Kidney (tissue), 22 donors: ENCODE measurements at places on chromosomes 13 and 19. TPM values are rescaled to one million over a fixed set of nuclear protein-coding genes. Genes with fewer than 3 reads are reported as not detected.

GRCh38 chr13:51659276-51660127 lies 75.2 kb downstream of the WDFY2 start:
- H3K27me3 ChIP-seq: no peaks in the 10 kb centered on the region
- H3K27ac ChIP-seq: no peak overlapping the region
- no peak overlapping the region for H3K4me3 ChIP-seq
- no peaks in the 10 kb centered on the region for H3K36me3 ChIP-seq

GRCh38 chr13:41847216-41847615 lies 113.7 kb downstream of the VWA8 start:
- no peak overlapping the region for H3K4me3 ChIP-seq
- no peaks in the 10 kb centered on the region for H3K4me1 ChIP-seq
- no peaks in the 10 kb centered on the region for H3K36me3 ChIP-seq
- no peak for DNase-seq
- H3K27ac ChIP-seq: no peak overlapping the region
- H3K27me3 ChIP-seq: no peaks in the 10 kb centered on the region

DNA sequence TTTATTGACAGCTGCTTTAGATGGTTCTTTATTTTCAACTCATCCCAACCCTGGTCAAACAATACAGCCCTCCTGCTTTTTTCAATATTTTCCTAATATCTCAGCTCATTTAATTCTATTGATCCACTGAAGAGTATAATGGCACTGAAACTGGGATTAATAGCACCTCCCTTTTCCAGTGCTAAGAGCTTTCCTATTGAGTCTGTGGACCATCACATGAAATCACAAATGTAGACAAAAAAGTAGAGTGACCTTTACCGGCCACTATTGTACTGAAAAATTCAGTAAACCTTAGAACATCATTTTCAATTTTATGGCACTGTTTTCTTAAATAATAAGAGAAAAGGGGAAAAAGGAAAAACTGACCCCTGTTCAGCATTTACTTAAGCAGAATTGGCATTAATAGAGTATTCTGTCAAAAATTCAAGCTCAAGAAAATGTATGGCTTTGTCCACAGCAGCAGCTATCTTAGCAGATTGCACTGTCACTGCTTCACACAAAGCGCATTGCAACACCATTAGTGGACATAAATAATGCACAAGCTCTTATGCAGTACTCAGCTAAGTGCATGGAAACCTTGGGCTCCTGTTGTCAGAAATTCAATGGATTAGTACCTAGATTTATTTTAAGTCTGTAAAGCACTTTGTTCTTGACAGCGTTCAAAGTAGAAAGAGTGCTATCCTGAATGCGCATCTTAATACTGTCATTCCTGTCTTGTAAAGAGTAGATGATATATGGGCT lies 851.0 kb upstream of the KLHL1 start:
- no peaks in the 10 kb centered on the region for H3K27me3 ChIP-seq
- H3K4me1 ChIP-seq: no peaks in the 10 kb centered on the region
- no peak for DNase-seq
- no peak overlapping the region for H3K4me3 ChIP-seq

GRCh38 chr19:1512671-1513498 lies at the start of gene ADAMTSL5:
TSS of gene ADAMTSL5 (minus strand) at chr19:1513019. CDS start at chr19:1510943, 2,076 bp downstream.
- H3K27ac ChIP-seq: no peak within 1 kb of the TSS
- no peaks in the 10 kb centered on the region for H3K36me3 ChIP-seq
- H3K4me3 ChIP-seq: no peak within 1 kb of the TSS
- H3K27me3 ChIP-seq: peaks cover 2% of the 10 kb centered on the region
- H3K4me1 ChIP-seq: peaks cover 2% of the 10 kb centered on the region

DNA sequence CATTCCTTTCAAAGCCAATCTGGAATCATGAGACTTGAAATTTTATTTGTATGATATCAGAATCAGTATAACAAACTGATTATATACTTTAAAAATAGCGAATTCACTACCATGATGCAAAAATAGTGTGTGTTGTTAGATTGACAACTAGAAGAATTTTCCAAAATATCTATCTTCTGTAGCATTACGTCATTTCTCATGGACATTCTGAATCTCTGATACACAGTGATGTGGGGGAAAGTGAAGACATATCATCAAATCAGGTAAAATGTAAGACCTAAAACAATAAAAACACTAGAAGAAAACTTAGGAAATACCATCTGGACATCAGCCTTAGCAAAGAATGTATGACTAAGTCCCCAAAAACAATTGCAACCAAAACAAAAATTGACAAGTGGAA lies 1292.0 kb upstream of the PCDH9 start:
- no peak for DNase-seq
- no peaks in the 10 kb centered on the region for H3K36me3 ChIP-seq
- no peaks in the 10 kb centered on the region for H3K4me1 ChIP-seq
- no peak overlapping the region for H3K27ac ChIP-seq

DNA sequence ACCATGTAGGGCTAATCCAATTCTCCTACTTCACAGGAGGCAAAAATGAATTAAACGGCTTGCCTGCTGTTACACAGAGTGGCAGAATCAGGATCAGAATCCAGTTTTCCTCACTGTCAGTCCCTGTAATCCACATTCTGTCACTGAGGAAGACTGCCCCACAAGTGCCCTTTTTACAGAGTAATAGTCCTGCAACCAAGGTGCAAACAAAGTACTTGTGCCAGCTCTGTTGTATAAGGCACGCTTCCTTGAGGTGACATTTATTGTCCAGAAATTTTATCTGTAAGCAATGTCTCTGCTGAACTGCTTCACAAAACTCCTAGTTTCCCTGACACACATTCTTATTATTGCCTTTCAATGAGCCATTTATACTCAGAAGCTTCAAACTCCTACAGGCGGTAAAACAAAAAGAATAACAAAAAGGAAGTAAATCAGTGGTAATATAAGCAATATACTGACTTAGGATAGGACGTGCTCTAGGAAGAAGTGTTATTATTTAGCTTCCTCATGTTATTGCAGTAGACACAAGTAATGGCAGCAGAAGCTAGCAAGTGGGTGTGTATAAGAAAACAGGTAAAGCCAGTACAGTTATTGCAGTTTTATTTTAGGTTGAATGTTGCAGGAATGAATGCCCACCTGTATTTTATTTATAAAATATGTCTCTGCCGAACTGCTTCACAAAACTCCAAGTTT lies 28.8 kb downstream of the SPRY2 start:
- no peak overlapping the region for H3K27ac ChIP-seq
- H3K36me3 ChIP-seq: no peaks in the 10 kb centered on the region
- H3K27me3 ChIP-seq: no peaks in the 10 kb centered on the region
- H3K4me3 ChIP-seq: no peak overlapping the region
- no peaks in the 10 kb centered on the region for H3K4me1 ChIP-seq
- DNase-seq: no peak

- H3K27me3 ChIP-seq: no peaks in the 10 kb centered on the region
- H3K27ac ChIP-seq: no peak overlapping the region
- no peak overlapping the region for H3K4me3 ChIP-seq
- no peaks in the 10 kb centered on the region for H3K36me3 ChIP-seq
- no peak for DNase-seq
- H3K4me1 ChIP-seq: peaks cover 4% of the 10 kb centered on the region
Measured at GRCh38 chr13:40389081-40389641, 277.3 kb downstream of the FOXO1 start.

DNA sequence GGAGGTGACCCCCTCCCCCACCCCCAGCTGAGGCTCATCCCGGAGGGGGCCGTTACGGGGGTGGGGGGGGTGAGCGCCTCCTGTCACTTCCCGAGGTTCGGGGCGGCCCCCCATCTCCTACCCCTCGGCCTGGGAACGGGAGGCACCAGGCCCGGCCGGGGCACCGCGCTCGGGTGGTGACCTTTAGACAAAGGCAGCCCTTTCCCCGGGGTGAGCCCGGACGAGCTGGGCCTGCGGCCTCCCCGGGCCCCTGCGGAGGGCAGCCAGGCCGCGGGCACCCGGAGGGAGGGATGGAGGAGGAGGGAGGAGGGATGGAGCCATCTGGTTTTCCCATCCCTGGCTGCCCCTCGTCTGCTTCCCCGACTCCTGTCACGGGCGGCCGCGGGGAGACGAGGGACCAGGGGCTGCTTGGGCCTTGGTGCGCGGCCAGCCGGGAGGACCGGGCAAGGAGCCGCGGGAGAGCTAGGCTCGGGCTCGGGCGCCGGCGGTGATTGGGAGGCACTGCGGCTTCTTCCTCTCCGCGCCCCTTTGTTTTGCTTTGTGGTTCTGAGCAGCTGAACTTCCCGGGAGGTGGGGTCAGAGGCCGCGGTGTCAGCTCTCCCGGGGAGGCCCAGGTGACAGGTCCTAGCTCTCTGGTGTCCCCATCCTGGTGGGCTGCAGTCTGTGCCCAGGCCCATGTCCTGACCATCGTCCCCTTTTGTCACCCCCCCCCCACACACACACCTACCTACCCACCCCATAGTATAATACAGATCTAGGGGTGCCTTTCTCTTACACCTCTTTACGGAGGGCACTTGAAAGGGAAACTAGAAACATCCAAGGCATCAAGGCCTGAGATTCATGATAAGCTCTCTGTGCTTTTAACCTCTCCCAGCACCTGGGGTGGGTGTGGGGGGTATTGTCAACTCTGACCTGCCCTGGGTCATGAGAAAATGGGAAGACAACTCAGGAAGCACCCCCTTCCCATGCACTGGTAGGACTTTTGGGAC lies 1.3 kb downstream of the BICRA start:
- no peaks in the 10 kb centered on the region for H3K36me3 ChIP-seq
- peak overlapping the region; percentile 20 for H3K4me3 ChIP-seq
- H3K27ac ChIP-seq: peak overlapping the region; percentile 86

DNA sequence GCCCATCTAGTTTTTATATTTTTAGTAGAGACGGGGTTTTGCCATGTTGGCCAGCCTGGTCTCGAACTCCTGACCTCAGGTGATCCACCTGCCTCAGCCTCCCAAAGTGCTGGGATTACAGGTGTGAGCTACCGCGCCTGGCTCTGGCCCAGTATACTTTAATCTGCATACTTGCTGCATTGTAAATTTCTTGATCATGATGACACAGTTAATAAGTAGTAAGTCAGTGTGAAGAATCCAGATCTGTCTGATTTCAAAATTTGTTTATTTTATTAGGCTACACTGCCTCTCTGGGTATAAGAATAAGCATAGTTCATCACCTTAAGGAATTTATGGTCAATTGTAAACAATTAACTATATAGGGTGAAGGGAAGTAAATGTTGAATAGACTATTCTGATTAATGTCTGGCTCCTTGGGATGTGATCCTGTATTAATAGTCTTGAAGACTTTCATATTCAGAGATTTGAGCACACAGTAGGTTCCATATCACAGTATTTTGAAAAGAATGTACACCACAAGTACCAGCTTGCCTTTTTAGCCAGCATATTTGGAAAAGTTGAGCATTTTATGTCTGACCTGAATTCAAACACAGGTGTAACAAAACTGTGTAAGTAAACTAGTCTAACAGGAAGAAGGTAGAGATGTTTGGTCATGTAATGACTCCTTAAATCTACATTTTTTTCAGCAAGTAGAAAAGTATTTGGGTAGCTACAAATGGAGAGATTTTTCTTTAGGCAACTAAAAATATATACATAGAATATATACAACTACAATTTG lies 7.4 kb downstream of the ARHGAP35 start:
- no peaks in the 10 kb centered on the region for H3K36me3 ChIP-seq
- peaks cover 20% of the 10 kb centered on the region for H3K4me1 ChIP-seq
- no peaks in the 10 kb centered on the region for H3K27me3 ChIP-seq
- H3K27ac ChIP-seq: no peak overlapping the region

GRCh38 chr19:35314858-35315470 lies 14.0 kb upstream of the CD22 start:
- no peak overlapping the region for H3K27ac ChIP-seq
- H3K36me3 ChIP-seq: no peaks in the 10 kb centered on the region
- DNase-seq: no peak
- no peaks in the 10 kb centered on the region for H3K27me3 ChIP-seq
- H3K4me1 ChIP-seq: no peaks in the 10 kb centered on the region

- no peak for DNase-seq
- no peak overlapping the region for H3K4me3 ChIP-seq
- peak overlapping the region; percentile 83 for H3K27ac ChIP-seq
- H3K36me3 ChIP-seq: peaks cover 7% of the 10 kb centered on the region
- no peaks in the 10 kb centered on the region for H3K27me3 ChIP-seq
Measured at GRCh38 chr19:18274781-18275356, 617 bp upstream of the IQCN start.

DNA sequence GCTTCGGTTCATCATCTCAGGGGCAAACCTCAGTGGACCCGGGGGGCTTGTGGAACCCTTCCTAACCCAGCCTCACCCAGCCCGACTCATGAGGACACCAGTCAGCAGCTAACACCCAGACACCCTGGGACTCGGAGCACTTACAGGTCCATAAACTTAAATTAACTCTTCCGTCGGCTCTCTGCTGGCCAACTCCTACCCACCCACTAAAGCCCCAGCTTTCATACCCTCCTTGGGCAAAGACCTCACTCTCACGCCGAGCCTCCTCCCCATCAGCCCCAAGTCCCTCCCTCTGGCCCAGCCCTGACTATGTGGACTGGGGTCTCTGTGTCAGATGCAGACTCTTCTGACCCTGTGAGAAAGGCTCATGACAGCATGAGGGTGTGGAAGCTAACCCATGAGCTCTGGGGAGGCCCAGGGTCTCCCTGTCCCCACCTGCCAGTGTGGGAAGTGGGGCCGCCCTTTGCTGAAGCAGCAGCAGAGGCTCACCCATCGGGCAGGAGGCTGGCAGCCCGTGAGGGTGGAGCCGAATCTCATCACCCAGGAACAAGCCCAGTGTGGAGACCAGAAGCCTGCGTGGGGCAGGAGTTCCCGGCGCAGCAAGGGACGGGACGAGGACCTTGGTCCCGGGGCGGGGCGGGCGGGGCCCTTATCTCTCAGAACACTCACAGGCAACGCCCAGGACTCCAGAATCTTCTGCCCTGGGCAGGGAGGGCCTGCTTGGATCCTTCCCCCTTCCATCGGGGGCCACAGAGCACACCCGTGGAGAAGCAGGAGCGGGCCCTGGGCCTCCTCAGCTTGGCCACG lies 19.8 kb downstream of the TCF3 start:
- no peak overlapping the region for H3K27ac ChIP-seq
- no peaks in the 10 kb centered on the region for H3K27me3 ChIP-seq
- no peak overlapping the region for H3K4me3 ChIP-seq
- no peaks in the 10 kb centered on the region for H3K4me1 ChIP-seq

DNA sequence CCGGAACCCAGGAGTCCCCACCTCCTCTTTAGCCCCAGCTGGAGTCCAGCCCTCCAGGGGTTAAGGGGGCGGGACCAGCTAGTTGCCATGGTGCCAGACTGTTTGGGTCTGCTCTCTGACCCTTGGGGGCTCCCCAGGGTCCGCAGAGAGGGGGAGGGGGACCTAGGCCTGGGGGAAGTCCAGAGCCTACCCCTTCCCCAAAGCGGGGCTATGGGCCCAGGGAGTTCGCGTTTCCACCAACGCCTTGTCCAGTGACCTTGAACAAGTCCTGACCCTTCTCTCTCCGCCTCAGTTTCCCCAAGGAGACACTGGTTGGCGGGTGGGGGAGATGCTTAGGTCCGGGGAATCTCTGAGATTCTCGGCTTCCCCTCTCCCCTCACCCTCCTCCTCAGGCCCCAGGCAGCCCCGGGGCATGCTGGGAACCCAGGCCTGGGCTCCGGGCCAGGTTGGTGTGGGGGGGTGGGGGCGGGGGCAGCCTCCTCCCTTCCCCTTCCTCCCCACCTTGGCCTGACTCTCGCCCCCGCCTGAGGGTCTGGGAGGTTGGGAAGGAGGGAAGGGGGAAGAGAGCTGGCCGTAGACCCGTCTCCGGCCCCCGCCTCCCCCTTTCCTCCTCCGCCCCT lies 2.6 kb upstream of the SPACA6 start:
- peak overlapping the region; percentile 91 for H3K4me3 ChIP-seq
- no peaks in the 10 kb centered on the region for H3K27me3 ChIP-seq

GRCh38 chr19:44356383-44357111 lies at the start of gene ZNF112:
TSS of gene ZNF112 (minus strand) at chr19:44356680. CDS start at chr19:44340539, 16,141 bp downstream.
- peak within 1 kb of the TSS; percentile 95 for H3K4me3 ChIP-seq
- peak; percentile 93 for DNase-seq
- no peaks in the 10 kb centered on the region for H3K36me3 ChIP-seq
- H3K27ac ChIP-seq: peak within 1 kb of the TSS; percentile 7

PBX4 gene
- 5.7 TPM for total RNA-seq

ZNF230 gene
- total RNA-seq: 7.1 TPM

MRI1 gene
- 46.5 TPM for total RNA-seq

MIA gene
- 6.5 TPM for total RNA-seq

LPAR2 gene
- total RNA-seq: 10.4 TPM

CYP2A7 gene
- total RNA-seq: not detected

PDCD2L gene
- total RNA-seq: 6.7 TPM

TNFSF11 gene
- total RNA-seq: 0.22 TPM

TEKTIP1 gene
- 9.2 TPM for total RNA-seq
